ENCODE measurements at places on chromosomes 2 and 18. TPM values are rescaled to one million over a fixed set of nuclear protein-coding genes. Genes with fewer than 3 reads are reported as not detected.

- ATAC-seq: no peak
These were observed 938.3 kb upstream of the CRIM1 start for GRCh38 chr2:35417293-35417692.

The CAMKMT gene
- 19.5 TPM for total RNA-seq

DNA sequence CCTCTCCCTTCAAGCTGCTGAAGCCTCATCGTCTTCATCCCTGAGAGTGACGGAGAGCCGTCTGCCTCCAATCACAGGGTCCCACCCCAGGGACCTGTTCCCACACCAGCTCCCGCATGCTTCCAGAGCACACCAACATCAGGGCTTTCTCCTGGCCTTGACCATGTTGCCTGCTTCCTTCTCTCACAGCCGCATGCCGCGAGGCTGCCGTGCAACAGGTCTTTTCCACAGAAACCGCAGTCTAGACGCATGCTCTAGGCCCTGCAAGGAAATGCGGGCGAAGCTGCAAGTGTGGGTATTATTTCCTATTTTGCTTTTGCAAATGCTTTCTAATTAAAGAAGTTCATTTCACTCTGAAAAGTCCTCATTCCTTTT, 277.8 kb downstream of the EIPR1 start:
- no peak for ATAC-seq

GRCh38 chr18:49514577-49514976, 27.5 kb upstream of the C18orf32 start:
- ATAC-seq: no peak

The ZNF892 gene
- total RNA-seq: 5.6 TPM

The PIKFYVE gene
- 24.9 TPM for total RNA-seq

DNA sequence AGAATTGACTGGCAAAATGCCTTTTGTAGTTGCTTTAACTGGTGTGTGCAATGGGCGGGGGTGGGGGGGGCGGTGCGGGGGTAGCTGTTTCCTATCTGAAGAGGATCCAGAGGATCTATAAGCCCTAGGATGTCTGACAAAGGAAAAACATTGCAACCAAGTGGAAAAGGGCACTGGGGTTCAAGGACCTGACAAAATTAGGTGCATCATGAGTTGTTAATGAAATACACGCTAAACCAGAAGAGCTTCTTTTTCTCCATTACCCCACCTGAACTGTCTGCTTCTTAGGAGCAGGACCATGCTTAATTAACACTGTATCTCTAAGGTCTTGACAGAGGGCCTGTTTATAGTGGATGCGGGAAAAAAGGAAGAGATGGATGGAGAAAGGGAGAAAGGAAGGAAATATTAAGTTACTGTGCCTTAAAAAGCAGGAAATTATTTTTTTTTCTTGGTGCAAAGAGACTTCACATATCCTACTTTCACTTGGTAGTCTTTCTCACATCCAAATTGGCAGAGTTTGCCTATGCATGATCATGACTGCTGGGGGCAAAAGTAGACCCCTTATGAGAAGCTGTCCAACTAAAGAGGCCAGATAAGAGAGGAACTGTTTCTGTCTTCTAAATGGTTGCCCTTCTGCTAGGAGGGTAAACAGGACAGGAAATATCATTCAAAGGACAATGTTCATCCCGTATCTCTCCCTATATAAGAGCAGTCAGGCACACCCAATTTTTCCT, 4.6 kb downstream of the RND3 start:
- ATAC-seq: no peak

GRCh38 chr2:178592655-178593054, 112.4 kb downstream of the PLEKHA3 start:
- ATAC-seq: no peak

- ATAC-seq: no peak
These were observed 7.3 kb upstream of the MTLN start for GRCh38 chr2:110219496-110220189.

The CD226 gene
- total RNA-seq: 2.8 TPM

GRCh38 chr18:32930695-32931301, 158.0 kb upstream of the KLHL14 start:
- ATAC-seq: no peak

The CHMP3 gene
- 236 TPM for total RNA-seq

The RHOB gene
- total RNA-seq: 1,482 TPM

DNA sequence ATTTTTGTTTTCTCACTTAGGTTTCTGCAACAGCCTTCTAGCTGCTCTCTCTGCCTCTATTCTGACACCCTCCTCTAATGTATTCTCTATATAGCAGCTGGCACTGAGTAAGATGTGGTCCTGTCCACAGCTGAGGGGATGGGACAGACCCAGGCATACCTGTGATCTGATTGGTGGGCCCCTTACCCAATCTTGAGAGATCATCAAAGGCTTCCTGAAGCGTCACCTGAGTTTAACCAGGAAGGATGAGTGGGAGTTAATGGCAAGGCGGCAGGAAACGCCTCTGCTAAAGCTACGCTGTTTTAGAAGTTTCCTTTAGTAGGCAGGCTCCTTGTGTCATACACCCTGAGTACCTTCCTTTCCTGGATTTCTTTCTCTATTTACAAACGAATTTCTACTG, 5.7 kb upstream of the TET3 start:
- no peak for ATAC-seq

- ATAC-seq: no peak
These were observed 114.7 kb upstream of the CAVIN2 start for GRCh38 chr2:191961556-191961955.

The CCDC141 gene
- total RNA-seq: 1.6 TPM

DNA sequence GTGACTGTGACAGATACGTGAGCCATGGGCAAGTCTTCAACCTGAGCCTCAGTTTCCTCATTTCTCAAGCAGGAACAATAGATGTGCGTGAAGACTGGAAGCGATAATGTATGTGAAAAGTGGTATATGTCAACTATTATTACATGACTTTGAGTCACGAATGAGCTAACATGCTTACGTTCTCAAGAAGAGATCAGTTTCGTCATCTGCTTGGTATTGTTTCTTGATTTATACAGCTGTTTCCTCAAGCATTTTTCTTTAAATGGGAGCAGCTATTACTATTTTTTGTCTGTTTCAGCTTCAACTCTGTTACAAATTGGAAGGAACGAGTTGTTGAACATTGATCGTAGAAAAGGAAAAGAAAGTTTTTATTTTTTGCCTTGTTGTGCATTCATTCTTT, 48.5 kb upstream of the THOC1 start:
- no peak for ATAC-seq

GRCh38 chr18:42310956-42311355, 355.9 kb downstream of the PIK3C3 start:
- peak; percentile 85 for ATAC-seq

The ZAP70 gene
- 2.2 TPM for total RNA-seq

- no peak for ATAC-seq
These were observed 651 bp upstream of the DPYSL5 start for GRCh38 chr2:26847307-26847654.

GRCh38 chr2:138948070-138948539, 167.9 kb upstream of the NXPH2 start:
- no peak for ATAC-seq

The IL36B gene
- not detected for total RNA-seq

DNA sequence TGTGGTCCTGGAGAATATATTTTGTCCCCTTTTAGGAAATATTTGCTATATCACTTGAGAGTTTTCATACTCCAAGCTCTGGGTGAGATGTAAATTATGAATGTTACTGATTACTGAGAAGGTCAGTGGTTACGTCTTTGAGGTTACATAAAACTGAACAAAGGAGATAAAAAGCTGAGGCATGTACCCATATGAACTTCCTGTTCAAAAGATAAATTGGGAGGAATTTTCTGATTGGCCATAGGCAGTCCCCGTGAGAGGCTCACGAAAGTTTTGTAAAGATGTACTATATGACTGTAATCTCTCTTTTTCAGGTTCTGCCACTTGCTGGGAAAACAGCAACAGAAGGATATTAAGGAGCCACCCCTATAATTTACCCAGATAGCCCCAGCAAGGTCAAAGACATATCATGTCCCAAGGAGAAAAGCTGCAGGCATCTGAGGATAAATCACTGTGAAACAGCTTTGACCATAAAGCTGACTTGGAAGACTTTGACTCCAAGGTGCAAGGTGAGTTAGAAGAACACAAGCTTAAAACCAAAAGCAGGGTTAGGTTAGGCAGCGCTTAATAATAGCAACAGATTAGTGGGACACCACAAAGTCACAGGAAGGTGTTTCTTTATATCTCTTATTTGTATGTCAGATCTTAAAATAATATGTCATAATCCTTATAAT, 90.4 kb downstream of the OSBPL6 start:
- ATAC-seq: no peak

- ATAC-seq: no peak
These were observed 7.6 kb upstream of the UXS1 start for GRCh38 chr2:106201661-106202060.

- ATAC-seq: peak; percentile 60
These were observed 490.7 kb downstream of the NUP35 start for GRCh38 chr2:183614799-183615435.

DNA sequence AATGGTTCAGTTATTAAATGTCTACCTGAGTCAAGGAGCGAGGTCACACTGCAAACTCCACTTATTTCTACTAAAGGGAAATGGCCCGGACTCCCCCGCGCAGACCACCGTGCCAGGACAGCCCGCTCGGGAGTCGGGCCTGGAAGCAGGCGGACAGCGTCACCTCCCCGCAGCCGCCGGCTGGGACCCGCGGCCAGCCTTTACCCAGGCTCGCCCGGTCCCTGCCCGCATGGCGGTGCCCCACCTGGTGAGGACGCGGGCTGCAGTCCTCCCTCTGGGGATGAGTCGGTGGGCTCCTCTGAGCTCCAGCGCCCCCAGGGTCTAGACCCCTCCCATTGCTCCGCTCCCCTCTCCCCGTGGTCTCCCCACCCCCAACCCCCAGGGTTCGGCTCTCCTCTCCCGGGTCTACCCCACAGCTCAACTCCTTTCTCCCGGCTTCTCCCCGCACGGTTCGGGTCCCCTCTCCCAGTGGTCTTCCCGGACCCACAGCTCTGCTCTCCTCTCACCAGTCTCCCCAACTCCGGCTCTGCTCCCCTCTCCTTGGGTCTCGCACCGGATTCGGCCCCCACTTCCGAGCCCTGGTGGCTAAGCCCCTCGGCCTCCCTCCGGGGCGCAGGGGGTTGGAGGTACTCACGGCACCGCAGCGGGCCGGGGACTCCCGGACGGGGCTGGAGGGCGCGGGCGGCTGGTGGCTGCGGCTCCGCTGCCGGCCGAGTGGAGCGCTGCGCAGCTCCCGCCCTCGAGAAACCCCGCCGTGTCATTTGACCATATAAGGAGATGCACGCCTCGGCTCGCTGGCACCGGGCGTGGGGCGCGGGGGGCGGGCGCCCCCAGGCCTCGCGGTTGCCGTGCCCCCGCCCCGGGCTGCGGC, at the start of gene FHL2:
FHL2 (minus strand) TSS at position 716 of the 871 bp plus-strand sequence. CDS start 12,535 bp downstream, outside the sequence.
- peak; percentile 94 for ATAC-seq

DNA sequence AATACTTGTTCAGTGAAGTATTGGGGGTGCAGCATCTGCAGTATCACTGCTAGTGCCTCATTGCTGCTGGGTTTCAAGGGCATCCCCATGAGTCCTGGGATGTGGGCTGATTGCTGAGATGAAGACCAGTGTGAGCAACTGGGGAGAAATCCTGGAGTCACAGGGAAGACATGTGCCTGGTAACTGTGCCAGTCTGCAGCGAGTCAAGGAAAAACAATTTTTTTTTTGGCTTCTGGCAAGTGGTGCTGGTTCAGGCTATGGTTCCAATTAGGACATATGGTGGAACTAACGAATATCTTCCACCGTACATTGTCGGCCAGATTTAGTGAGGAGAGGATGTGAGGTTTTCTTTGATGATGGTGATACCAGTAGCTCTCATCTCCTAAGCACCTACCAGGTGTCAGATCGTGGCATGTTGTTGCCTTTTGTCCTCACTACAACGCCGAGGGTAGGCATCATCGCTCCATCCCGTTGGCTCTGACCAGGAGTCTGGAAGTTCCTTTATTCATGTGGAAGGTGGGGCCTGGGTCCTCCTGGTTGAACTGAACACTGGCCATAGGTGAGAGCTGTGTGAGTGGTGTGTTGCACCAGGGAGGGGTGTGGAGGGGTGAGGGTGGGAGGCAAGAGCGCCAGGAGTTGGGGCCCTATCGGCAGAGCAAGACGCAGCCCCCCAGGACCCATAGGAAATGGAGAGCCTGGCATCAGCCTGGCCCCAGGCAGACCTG, 118.0 kb upstream of the HS6ST1 start:
- ATAC-seq: no peak

DNA sequence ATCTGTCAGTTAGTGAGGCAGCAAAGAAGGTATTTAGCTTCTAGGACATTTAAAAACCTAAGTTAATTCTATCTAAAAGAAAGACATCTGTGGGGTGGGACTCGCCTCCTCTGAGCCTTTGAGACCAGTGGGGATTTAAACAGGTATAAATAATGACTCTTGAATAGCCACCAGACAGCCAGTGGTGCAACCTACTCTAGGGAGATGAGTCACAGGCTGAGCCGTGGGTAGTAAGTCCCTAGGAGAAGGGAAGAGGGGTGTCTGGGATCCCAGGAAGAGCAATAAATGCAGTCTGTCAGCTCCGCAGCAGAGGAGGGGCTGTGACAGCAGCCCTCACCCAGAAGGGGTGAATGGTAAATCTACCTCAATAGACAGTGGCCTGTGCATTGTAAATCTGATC, 43.1 kb upstream of the GALNT3 start:
- ATAC-seq: no peak

The CACNB4 gene
- 2.2 TPM for total RNA-seq

- no peak for ATAC-seq
These were observed 39.4 kb downstream of the MYT1L start for GRCh38 chr2:2291500-2292260.

The SCN9A gene
- total RNA-seq: 7.7 TPM

The PDE11A gene
- 1.9 TPM for total RNA-seq

The POTEI gene
- 0.04 TPM for total RNA-seq

The STPG4 gene
- 0.67 TPM for total RNA-seq
